ENCODE measurements at places on chromosomes 16 and 17. TPM values are rescaled to one million over a fixed set of nuclear protein-coding genes. Genes with fewer than 3 reads are reported as not detected.

GRCh38 chr17:73746314-73747073 lies 102.2 kb upstream of the SDK2 start:
- H3K36me3 ChIP-seq = no peaks in the 10 kb centered on the region
- no peak for DNase-seq
- no peaks in the 10 kb centered on the region for H3K27me3 ChIP-seq
- no peaks in the 10 kb centered on the region for H3K4me1 ChIP-seq
- H3K4me3 ChIP-seq = no peak overlapping the region
- no peak overlapping the region for H3K27ac ChIP-seq

DNA sequence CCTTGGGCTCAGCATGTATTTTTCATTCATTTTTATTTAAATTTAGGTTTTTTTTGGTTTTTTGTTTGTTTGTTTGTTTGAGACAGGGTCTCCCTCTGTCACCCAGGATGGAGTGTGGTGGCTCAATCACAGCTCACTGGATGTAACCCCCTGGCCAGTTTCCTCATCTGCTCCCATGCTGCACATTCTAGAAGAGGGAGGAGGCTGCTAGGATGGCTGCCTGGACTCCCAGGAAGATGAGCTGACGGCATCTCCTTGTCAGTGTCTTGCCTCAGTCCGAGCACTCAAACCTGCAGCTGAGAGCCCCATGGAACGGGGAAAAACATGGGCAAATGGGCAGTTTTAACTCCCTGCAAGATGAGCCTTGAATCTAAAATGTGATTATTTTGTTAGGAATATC lies 7.5 kb downstream of the MEAK7 start:
- DNase-seq = no peak
- no peaks in the 10 kb centered on the region for H3K4me1 ChIP-seq
- H3K27me3 ChIP-seq = no peaks in the 10 kb centered on the region
- H3K4me3 ChIP-seq = no peak overlapping the region
- H3K36me3 ChIP-seq = peaks cover 7% of the 10 kb centered on the region
- no peak overlapping the region for H3K27ac ChIP-seq

- no peak overlapping the region for H3K27ac ChIP-seq
- no peak overlapping the region for H3K4me3 ChIP-seq
- no peaks in the 10 kb centered on the region for H3K36me3 ChIP-seq
- DNase-seq = no peak
- no peaks in the 10 kb centered on the region for H3K4me1 ChIP-seq
Measured at GRCh38 chr17:28173031-28173561, 130.6 kb downstream of the NLK start.

GRCh38 chr16:53097190-53097589 lies 42.4 kb downstream of the CHD9 start:
- H3K4me3 ChIP-seq = no peak overlapping the region
- H3K36me3 ChIP-seq = no peaks in the 10 kb centered on the region
- H3K4me1 ChIP-seq = peaks cover 30% of the 10 kb centered on the region
- H3K27ac ChIP-seq = no peak overlapping the region
- no peak for DNase-seq

GRCh38 chr16:75351183-75351582 lies 82.1 kb downstream of the CFDP1 start:
- H3K4me3 ChIP-seq = no peak overlapping the region
- no peak for DNase-seq
- H3K27ac ChIP-seq = no peak overlapping the region
- no peaks in the 10 kb centered on the region for H3K36me3 ChIP-seq
- H3K4me1 ChIP-seq = no peaks in the 10 kb centered on the region

GRCh38 chr16:72064361-72064894 lies 1.4 kb downstream of the HPR start:
- no peak overlapping the region for H3K4me3 ChIP-seq
- no peaks in the 10 kb centered on the region for H3K4me1 ChIP-seq
- no peaks in the 10 kb centered on the region for H3K36me3 ChIP-seq
- no peak overlapping the region for H3K27ac ChIP-seq
- no peak for DNase-seq

GRCh38 chr17:40608061-40608581 lies 39.5 kb downstream of the SMARCE1 start:
- no peaks in the 10 kb centered on the region for H3K36me3 ChIP-seq
- no peaks in the 10 kb centered on the region for H3K27me3 ChIP-seq
- H3K27ac ChIP-seq = peak overlapping the region; percentile 94
- H3K4me3 ChIP-seq = peak overlapping the region; percentile 62

GRCh38 chr16:25060920-25061319 lies 45.8 kb upstream of the ARHGAP17 start:
- H3K4me1 ChIP-seq = peaks cover 45% of the 10 kb centered on the region
- DNase-seq = peak; percentile 69
- peak overlapping the region; percentile 19 for H3K4me3 ChIP-seq
- H3K27ac ChIP-seq = peak overlapping the region; percentile 71
- no peaks in the 10 kb centered on the region for H3K36me3 ChIP-seq

DNA sequence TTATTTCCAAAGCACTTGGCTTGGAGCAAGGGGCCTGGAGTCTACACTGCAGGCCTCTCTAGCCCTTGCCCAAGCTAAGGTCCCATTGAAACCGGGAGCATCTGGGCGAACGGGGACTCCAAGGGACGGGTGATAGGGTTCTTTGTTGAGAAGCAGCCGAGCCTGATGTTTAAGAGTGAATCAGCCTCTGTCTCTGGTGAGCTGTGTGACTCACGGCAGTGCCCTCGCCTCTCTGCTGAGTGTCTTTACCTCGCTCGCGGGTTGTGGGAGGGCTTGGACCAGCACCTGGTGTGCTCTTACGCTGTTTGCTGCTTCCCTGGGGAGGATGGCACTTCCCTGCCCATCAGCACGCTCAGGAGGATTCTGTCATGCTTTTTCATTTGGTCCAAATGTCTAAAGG lies 1.3 kb downstream of the HGS start:
- no peaks in the 10 kb centered on the region for H3K27me3 ChIP-seq
- H3K4me3 ChIP-seq = peak overlapping the region; percentile 76
- H3K36me3 ChIP-seq = peaks cover 6% of the 10 kb centered on the region
- peak overlapping the region; percentile 84 for H3K27ac ChIP-seq

DNA sequence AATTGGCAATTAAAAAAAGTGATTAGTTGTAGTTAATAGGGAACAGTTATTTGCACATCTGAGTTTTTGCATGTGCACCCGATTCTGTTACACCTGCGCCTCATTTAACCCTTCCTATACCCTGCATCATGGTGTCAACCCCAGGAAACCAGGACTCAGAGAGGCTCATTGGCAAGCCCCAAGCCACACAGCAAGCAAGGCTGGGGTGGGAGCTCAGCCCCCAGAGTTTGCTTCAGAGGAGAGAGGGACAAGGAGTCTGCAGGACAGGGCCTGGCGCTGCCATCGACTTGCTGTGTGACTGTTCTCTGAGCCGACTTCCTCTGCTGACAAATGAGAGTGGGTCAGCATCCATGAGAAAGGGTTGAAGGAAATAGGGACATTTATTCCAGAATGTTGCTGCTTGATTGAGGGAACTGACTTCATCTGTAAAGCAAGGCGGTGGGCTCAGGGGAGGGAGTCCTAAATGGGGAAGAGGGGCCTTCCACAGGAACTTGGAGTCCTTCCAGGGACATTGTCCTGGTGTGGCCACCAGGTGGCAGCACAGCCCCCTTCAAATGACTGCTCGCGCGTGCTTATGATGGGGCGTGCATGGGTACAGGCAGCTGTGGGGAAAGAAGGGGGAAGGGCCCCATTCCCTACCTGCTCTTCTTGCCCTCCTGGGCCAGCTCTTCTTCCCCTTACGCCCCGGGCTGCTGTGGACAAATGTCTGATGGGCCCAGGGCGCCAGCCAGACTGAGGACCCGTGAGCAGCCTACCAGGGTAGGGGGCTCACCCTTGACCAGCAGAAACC lies 51.6 kb downstream of the NT5M start:
- no peaks in the 10 kb centered on the region for H3K36me3 ChIP-seq
- DNase-seq = peak; percentile 73
- H3K4me1 ChIP-seq = no peaks in the 10 kb centered on the region
- no peak overlapping the region for H3K27ac ChIP-seq

DNA sequence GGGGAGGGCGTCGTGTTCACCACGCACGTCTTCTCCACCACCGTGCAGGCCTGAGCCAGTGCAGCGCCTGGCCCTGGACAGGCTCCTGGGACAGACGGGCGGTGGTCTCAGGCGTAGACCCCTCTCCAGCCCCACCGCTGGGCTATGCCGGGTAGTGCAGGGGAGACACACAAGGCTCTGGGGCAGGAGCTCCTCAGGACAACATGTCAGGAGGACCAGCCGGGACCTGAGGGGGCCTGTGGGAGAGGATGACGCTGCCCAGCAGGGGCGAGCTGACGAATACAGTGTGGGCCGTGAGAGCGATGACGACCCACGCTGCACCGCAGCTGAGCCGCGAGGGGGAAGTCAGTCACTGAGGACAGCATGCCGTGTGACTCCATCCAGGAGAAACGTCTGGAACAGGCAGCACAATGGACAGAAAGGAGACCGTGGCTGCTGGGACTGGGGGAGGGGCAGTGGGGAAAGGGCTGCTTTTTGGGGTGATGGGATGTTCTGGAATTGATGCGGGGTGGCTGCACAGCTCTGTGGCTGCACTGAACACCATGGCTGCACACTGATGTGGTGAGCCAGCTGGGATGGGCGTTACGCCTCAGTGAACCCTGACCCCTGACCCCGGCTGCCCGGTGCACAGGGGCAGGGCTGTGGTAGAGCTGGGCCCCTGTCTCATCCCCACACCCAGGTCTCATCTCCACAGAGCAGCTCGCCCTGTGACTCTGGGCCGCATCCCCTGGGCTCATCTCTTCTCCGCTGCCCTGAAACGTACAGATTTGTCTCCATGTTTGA lies 20.2 kb downstream of the DNASE1 start:
- H3K27ac ChIP-seq = no peak overlapping the region
- H3K4me1 ChIP-seq = no peaks in the 10 kb centered on the region
- no peak for DNase-seq
- H3K36me3 ChIP-seq = peaks cover 91% of the 10 kb centered on the region
- H3K27me3 ChIP-seq = no peaks in the 10 kb centered on the region
- H3K4me3 ChIP-seq = no peak overlapping the region

DNA sequence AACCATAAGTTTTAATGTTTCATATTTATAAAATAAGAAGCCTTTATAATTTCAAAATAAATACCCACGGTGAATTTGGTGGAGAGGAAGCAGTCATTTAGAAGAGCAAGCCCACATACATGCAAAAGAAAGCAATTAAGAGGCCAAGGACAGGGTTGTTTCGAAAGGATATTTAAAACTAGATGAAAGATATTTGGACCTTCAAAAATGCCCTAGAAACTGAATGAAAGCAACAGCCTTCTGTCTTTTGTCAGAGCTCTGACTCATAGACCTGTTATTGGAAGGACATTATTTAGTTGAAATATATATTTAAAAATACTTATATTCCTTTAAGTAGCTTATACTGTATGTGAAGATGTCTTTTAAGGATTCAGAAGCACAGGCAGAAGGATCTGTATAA lies 8.6 kb upstream of the METTL9 start:
- no peaks in the 10 kb centered on the region for H3K36me3 ChIP-seq
- DNase-seq = no peak
- H3K4me3 ChIP-seq = no peak overlapping the region

DNA sequence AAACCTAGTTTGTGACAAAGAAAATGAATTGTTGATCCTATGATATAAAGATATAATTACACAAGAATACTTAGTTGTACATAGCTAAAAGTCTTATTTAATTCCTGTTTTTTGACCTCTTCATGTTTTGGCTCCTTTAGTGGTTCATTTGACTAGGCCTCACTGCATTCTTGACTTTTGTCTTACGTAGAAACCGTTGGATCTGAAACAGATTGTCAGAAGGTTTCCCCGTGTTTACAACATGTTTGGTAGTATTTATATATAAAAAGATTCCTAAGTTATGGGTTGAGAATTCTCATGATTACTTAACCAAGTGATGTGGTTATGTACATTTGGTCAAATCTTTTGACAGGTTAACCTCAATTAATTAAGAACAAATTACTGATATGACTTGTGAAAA lies 162.8 kb downstream of the BCAS3 start:
- H3K27me3 ChIP-seq = no peaks in the 10 kb centered on the region
- no peak overlapping the region for H3K27ac ChIP-seq
- DNase-seq = no peak

GRCh38 chr16:30018731-30019158 lies 4.3 kb upstream of the C16orf92 start:
- no peaks in the 10 kb centered on the region for H3K36me3 ChIP-seq
- H3K4me3 ChIP-seq = no peak overlapping the region
- peaks cover 8% of the 10 kb centered on the region for H3K4me1 ChIP-seq
- H3K27ac ChIP-seq = no peak overlapping the region
- DNase-seq = no peak

GRCh38 chr16:11800382-11800718 lies 3.3 kb upstream of the ZC3H7A start:
- peaks cover 33% of the 10 kb centered on the region for H3K4me1 ChIP-seq
- H3K27me3 ChIP-seq = no peaks in the 10 kb centered on the region
- no peak overlapping the region for H3K4me3 ChIP-seq
- H3K27ac ChIP-seq = no peak overlapping the region
- peaks cover 6% of the 10 kb centered on the region for H3K36me3 ChIP-seq

DNA sequence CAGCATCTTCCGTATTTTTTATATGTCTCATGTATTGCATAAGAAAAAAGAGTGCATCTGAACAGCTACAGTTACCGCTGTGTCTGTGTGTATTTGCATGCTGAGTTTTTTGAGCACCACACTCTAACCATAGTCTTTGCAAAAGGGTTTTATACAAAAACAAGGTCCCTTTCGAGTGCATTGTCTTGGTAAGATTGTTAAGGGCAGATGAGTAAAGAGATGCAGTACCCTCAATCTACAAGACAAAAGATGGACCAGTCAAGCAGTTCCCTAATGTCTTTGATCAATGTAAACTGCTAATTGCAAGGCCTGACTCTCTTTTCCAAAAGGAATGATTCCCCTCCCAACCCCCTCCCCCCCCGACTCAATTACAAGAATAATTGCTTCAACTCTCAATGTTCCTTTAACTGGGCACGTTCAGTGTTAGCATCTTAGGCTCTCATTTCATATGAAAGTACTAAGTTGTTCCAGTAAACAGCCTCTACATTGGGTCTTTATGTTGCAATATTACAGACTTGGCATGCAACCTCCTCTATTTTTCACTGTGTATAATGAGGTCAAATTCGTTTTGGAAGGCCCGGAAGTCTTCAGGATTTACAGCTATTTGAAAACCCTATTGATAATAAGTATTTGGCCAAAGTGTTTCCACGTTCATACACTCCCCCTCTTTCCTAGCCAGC lies 471.4 kb upstream of the RBFOX1 start:
- H3K36me3 ChIP-seq = no peaks in the 10 kb centered on the region
- DNase-seq = no peak
- H3K27ac ChIP-seq = no peak overlapping the region
- H3K27me3 ChIP-seq = no peaks in the 10 kb centered on the region
- H3K4me3 ChIP-seq = no peak overlapping the region

GRCh38 chr17:50817838-50818237 lies 17.5 kb upstream of the WFIKKN2 start:
- no peaks in the 10 kb centered on the region for H3K4me1 ChIP-seq
- no peaks in the 10 kb centered on the region for H3K27me3 ChIP-seq
- no peak overlapping the region for H3K4me3 ChIP-seq
- no peak overlapping the region for H3K27ac ChIP-seq
- H3K36me3 ChIP-seq = no peaks in the 10 kb centered on the region

Gene SMARCD2
- 104 TPM for total RNA-seq

Gene SMTNL2
- not detected for total RNA-seq

Gene RNPS1
- total RNA-seq = 220 TPM

Gene TSPOAP1
- total RNA-seq = 41.7 TPM

Gene NDRG4
- total RNA-seq = 2.4 TPM
